NCI-H1105 (cell line): ENCODE measurements at places on chromosomes 3 and 15.

GRCh38 chr3:10780922-10781321 is 35.1 kb upstream of the SLC6A11 start:
- no peak for DNase-seq

DNA sequence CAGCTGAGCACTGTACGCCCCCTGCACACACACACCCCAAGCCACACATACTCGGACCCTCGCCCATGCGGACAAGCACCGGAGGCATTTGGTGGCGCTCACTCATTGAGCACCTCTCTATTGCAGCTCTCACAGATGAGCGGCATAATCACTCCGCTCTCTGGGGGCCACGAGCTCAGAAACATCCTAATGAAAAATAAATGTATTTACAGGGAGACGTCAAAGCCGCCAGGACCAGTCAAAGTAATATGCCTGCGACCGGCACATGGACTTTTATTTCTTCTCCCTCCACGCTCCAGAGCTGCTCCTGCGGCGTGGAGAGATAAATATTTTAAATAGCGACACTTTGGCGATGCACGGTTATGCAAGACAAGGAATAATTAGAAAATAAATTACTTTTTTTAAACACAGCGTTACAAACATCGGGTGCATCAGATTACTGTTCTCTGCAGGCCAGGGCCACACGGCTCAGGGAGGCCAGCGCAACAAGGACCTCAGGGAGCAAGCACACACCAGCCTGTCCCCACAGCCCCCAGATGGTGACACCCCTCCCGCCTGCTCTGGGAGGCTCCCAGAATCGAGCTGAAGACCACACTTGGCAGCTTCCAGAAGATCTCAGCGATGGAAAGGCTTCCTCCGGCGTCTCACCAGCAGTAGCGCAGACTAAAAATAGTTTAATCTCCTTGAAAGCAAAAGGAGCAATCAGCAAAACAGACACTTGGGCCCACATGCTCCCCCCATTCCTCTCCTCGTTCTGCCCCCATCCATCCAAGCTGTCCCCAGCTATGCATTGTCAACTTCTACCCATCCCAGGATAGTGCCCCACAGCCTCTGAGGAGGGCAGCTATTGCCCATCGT is 48.0 kb downstream of the CACNA2D2 start:
- no peak for DNase-seq

- no peak for DNase-seq
These were observed 113.6 kb downstream of the NEO1 start for GRCh38 chr15:73165844-73166243.

GRCh38 chr3:119794971-119795612 is 13.2 kb downstream of the NR1I2 start:
- no peak for DNase-seq

- DNase-seq: no peak
These were observed 11.7 kb upstream of the GNAT1 start for GRCh38 chr3:50179710-50180109.

DNA sequence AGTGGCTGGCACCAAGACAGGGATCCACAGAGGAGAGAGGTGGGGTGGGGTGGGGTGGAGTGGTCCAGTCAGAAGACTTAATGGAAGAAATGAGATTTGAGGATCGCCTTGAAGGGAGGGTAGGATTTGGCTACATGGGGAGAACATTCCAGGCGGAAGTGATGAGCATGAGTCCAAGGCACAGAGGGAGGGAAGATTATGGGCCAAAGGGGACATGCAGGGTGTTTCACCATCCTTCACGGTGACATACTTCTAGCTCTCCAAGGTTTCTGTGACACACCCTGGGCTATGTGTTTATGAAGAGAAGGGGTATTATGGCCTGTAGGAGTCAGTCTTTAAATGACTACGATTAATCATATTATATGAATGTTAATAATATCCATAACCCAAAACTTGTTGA is 7.7 kb upstream of the FBN1 start:
- DNase-seq: no peak

DNA sequence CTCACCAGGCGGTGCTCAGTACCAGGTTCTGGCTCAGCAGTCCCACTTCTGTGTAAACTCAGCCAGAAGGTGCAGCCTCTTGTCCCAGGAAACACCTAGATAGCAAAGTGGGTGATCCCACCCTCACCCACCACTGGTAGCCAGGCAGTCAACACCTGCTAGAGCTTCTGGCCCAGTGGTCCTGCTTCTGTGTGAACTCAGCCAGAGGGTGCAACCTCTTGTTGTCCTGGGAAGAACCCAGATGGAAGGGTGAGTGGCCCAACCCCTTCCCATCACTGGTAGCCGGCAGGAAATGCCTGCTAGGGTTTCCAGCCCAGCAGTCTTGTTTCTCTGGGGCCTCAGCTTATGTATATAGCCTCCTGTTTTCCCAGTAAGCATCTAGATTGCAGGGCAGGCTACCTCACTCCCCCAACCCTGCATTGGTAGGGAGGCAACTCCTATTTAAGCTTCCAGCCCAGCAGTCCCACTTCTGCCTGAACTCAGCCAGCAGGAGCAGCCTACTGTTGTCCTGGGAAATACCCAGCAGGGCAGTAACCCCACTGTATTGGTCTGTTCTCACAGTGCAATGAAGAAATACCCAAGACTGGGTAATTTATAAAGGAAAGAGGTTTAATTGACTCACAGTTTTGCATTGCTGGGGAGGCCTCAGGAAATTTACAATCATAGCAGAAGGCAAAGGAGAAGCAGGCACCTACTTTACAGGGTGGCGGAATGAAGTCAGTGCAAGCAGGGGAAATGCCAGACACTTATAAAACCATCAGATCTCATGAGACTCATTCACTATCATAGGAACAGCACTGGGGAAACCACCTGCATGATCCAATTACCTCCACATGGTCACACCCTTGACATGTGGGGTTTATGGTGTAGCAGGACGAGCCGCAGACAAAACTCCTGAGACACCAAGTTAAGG is 110.6 kb downstream of the DTWD1 start:
- no peak for DNase-seq

- DNase-seq: no peak
These were observed 496.3 kb downstream of the ROBO2 start for GRCh38 chr3:77536038-77536775.

DNA sequence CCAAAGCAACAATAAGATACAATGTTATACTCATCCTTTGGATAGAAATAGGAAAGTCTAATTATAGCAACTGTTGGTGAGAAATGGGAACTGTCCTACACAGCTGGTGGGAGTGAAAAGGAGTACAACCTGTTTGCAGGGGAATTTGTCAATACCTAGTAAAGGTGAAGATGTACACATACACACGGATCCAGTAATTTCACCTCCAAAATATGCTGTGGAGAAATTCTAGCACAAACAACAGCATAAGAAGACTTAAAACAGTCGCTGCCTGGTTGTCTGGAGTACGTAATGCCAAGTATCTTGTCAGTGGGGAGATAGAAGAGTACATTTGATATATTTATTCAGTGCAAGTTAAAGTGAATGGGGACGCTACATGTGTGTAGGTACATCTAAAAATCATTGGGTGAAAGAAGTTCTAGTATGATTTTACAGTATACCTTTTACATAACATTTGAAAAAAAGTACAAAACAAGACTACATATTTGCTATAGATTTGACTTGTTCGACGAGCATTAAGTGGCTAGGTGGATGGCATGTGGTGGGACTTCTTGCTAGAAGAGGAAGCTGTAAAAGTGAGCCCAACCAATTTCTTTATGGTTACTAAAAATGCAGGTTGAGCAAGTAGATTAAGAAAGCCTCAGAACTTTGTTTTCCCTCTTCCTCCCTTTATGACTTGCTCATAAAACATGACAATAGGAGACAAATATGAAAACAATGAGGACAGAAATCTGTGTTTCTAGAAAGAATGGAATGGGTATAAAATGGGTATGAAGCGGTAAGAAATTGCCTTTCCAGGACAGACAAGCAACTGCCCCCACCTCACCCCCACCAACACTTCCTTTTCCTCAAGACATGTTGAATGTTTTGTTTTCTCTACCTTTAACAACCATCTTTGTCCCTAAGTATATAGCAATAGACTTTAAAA is 50.2 kb upstream of the CCR4 start:
- DNase-seq: no peak

- no peak for DNase-seq
These were observed 3.5 kb downstream of the LPP start for GRCh38 chr3:188157407-188157806.

- DNase-seq: peak; percentile 92
These were observed 1.3 kb upstream of the HACD2 start for GRCh38 chr3:123586131-123586530.

DNA sequence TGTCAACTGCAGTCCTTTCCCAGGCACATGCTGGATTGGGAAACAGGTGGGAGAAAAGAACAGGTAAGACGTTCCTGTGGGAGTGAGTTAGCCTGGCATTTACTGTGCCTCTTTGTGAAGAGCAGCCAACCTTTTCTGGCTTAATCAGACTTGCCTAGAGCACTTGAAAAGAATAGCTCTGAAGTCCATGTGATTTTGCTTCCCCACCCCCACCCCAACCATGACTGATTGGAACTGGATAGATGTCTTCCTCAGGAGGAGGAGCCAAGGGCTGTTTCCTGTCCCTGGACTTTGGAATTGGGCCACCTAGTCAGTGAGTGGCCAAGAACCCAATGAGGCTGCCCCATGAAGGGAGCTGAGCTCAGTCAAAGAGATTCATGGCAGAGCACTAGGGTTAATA is 4.7 kb upstream of the TMEM41A start:
- no peak for DNase-seq

GRCh38 chr3:20589275-20589674 is 403.3 kb upstream of the SGO1 start:
- DNase-seq: no peak

DNA sequence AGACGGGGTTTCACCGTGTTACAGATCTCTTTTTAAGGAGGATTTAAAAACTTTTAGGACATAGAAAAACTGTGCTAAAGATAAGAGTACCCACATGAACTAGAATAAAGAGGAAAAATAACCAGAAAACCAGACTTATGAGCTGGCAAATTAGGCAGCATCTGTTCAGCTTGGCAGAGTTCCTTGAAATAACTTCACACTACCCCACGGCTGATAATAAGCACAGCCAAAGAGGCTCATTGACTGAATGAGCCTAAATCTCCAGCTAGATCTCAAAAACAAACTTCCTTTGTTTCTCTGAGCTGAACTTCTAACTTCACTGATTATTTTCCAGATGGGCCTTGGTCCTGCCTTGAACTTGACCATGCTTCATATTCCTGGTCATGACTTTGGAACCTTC is 26.7 kb upstream of the PIK3R4 start:
- no peak for DNase-seq

- no peak for DNase-seq
These were observed 629.4 kb upstream of the GBE1 start for GRCh38 chr3:82390868-82391267.

DNA sequence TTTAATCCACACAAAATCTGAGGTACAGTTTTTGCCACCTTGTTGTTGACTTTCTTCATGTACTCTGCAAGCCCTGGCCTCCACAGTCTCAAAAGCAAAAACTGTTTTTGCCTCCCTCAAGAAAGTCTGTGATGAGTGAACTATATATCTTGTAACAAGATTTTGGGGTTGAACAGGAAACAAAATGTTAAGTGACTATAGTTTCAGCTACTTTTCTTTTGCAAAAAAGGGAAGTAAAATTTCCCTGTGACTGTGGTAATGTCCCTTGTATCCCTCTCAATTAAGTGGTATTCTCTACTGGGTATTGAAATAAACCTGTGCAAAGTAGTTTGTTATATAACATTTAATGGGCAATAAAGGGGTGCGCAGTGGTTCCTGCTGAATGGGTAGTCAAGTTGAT is 21.3 kb upstream of the SCAANT1 start:
- no peak for DNase-seq

- DNase-seq: no peak
These were observed 64.3 kb upstream of the GATM start for GRCh38 chr15:45442507-45443135.

GRCh38 chr15:51244423-51244869 is 94.0 kb downstream of the CYP19A1 start:
- no peak for DNase-seq

GRCh38 chr15:61083081-61083787 is 145.9 kb downstream of the RORA start:
- no peak for DNase-seq

GRCh38 chr3:156150434-156151066 is 30.2 kb downstream of the KCNAB1 start:
- DNase-seq: peak; percentile 46

- DNase-seq: no peak
These were observed 281.9 kb downstream of the SHOX2 start for GRCh38 chr3:157824281-157824680.

DNA sequence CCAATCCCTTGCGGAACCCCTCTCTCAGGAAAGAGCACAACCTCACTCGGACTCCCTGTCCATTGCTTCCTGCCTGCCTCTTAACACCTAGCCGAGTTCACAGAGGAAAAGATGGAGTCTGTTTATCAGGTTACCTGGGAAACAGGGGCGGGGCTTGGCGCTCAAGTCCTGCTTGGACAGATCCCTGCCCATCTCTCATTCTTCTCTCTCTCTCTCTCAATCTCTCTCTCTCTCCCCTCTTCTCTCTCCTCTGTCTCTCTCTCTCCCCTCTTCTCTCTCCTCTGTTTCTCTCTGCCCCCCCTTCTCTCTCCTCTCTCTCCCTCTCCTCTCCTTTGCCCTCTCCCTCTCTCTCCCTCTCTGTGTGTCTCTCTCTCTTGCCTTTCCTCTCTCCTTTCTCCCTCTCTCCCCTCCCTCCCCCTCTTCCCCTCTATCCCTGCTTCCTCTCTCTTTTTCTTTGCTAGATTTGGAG is at the start of gene EFHB:
Gene EFHB, minus strand, starts transcription at position 120 of the 469 bp plus-strand sequence. CDS start 199 bp downstream, outside the sequence.
- DNase-seq: peak; percentile 28

DNA sequence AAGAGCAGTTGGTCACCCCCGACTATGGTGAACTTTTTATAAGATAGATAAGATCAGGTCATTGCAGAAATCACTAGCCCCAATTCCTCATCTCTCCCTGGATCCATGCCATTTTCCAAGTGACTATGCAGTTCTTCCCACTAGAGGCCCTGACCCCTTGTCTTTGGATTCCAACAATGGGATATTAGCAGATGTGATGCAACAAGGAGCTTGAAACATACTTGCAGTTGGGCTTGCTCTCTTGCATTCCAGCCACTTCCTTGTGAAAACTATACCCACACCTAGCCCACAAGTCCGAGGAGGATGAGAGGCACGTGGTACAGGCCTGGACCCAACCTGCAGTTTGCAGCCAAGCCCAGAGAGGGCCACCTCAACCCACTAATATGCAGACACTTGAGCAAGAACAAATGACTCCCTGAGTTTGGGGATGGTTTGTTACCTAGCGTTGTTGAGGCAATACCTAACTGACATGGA is 60.6 kb downstream of the SUCLG2 start:
- DNase-seq: no peak

DNA sequence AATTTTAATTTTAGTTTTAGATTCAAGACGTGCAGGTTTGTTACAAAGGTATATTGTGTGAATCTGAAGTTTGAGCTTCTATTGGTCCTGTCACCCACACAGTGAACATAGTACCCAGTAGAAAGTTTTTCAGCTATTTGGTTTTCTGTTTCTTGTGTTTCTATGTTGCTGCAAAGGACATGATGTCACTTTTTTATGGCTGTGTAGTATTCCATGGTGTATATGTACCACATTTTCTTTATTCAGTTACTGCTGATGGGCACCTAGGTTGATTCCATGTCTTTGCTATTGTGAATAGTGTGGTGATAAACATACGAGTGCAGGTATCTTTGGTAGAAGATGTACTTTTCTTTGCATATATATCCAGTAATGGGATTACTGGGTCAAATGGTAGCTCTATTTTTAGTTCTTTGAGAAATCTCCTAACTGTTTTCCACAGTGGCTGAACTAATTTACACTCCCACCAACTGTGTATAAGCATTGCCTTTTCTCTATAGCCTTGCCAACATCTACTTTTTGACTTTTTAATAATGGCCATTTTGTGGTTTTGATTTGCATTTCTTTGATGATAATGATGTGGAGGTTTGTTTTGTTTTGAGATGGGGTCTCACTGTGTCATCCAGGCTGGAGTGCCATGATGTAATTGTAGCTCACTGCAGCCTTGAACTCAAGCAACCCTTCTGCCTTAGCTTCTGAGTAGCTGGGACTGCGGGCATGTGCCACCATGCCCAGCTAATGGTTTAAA is 43.9 kb downstream of the LIMD1 start:
- DNase-seq: no peak
